ENCODE measurements at places on chromosomes 2 and 18.

GRCh38 chr2:113112441-113112840 lies 15.0 kb upstream of the IL1RN start:
- DNase-seq: no peak

DNA sequence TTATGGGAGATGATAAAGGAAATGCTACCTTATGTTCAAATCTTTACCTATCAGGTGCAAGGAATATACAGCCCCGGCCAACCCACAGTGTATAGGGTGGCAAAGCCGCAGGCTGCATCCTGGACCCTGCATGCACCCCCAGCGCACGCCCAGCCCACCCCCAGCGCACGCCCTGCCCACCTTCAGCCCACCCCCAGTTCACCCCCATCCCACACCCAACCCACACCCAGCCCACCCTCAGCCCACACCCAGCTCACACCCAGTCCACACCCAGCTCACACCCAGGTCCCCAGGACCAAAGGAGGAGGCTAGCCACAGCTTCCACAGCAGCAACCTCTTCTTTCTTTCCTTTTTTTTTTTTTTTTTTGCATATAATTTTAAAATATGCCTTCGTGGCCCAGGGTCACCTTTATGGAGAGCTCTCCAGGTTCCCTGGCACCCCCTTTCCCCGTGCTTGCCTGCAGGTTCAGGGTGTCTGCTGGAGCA lies 120.9 kb downstream of the PTGR3 start:
- no peak for DNase-seq

GRCh38 chr2:237533668-237534161 lies 32.7 kb upstream of the PRLH start:
- DNase-seq: no peak

GRCh38 chr2:166773308-166773949 lies 114.9 kb upstream of the XIRP2 start:
- DNase-seq: no peak

DNA sequence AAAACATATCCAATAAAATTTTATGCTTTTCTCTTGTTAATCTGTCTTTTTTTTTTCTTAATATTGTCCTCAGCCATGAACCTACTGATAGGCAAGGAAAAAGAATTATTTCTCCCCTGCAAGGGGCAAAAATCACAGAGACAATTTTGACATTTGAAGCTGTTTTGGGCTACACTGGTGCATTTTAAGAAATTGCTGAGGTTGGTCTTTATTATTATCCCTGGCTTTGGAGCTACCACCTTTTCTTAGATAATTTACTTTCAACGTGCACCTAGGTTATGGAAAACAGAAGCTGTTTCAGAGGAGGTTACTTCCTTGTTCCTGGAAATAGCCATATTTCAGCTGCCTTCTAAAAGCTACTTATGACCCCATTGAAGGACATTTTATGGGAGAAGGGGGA lies 195.5 kb upstream of the KYNU start:
- DNase-seq: no peak

- no peak for DNase-seq
Measured at GRCh38 chr2:98505311-98505808, 60.7 kb downstream of the INPP4A start.

- DNase-seq: no peak
Measured at GRCh38 chr2:608711-609110, 68.5 kb downstream of the TMEM18 start.

DNA sequence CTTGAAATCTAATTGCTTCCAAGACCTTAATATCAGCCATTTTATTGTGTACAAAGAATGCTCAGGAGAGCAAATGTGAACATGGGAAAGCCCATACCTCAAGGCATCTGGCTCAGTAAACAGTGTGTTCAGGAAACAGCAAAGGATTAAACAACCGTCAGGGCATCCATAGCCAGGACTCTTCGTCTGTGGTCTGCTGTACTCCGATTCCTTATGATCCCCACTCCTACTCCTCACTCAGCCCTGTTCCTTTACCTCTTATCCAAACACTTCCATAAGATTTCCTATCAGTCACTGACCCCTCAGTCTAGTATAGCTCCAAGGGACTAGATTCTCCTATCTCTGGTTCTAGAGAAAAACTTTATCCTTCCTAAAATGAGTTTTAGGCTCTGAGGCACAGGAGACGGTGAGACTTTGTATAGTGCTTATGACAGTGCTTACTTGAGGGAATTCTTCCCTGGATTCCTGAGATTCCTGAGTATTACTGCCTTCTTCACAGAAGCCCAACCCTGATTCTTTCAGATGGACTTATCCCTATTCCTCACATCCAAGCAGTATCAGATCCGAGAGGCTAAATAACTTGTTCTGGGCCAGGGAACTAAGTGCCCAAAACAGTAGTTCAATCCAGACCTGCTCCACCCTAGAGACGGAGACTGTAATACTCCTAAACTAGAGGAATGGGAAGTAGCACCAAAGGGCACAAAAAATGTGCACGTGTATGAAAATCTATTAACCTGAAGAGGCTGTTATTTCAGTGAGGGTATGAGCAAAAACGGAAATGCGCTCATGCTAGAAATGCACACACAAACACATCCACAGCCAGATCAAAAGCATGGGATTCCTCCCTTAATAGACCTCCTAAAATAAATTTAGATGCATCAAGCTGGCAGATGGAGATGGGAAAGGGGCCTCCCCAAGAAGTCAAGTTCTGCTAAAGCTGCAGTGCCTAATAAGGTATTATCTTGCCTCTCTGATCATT lies 42.1 kb upstream of the SIGLEC15 start:
- no peak for DNase-seq

GRCh38 chr2:12534646-12535263 lies 182.0 kb upstream of the TRIB2 start:
- no peak for DNase-seq

DNA sequence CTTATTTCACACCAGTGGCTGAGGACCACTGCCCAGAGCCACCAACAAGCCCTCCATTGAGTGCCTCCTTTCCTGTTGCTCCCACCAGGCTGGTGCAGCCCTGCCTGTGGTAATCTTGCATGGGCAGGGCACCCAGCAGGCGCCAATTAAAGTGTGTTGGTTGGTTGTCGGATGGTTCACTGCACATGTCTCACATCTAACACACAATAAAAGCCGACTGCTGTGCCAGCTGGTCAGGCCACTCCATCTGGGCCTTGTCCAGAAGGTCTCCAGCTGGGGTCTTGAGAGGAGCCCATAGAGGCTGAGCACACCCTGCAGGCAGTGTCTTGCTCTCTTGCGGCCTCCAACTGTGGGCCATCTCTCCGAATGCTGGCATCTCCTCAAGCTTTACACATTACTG lies 494.8 kb upstream of the KLHL29 start:
- no peak for DNase-seq

DNA sequence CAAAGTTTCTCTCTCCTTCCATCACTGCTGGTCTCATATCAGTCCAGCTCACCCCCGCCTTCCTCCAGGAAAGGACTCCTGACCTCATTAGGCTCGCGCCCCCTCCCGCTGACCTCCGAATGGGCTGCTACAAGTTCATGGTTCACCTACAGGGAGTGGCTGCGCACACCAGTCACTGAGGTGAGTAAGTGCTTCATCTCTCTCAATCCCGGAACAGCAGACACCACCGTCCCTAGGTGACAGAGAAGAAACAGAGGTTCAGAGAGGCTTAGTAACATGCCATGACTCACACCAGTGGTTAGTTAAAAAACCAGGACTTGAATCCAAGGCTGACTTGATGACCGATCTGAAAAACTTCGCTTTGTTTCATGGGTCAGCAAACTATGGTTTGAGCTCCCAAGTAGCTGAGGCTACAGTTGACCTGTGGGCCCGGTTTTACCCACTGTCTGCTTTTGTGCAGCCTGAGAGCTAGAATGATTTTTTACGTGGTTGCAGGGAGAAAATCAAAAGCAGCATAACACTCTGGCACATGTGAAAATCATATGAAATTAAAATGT lies 42.0 kb downstream of the ZFP36L2 start:
- DNase-seq: no peak

Measured in GM20000 (cell line).